ENCODE measurements at places on chromosomes 12 and 14.

DNA sequence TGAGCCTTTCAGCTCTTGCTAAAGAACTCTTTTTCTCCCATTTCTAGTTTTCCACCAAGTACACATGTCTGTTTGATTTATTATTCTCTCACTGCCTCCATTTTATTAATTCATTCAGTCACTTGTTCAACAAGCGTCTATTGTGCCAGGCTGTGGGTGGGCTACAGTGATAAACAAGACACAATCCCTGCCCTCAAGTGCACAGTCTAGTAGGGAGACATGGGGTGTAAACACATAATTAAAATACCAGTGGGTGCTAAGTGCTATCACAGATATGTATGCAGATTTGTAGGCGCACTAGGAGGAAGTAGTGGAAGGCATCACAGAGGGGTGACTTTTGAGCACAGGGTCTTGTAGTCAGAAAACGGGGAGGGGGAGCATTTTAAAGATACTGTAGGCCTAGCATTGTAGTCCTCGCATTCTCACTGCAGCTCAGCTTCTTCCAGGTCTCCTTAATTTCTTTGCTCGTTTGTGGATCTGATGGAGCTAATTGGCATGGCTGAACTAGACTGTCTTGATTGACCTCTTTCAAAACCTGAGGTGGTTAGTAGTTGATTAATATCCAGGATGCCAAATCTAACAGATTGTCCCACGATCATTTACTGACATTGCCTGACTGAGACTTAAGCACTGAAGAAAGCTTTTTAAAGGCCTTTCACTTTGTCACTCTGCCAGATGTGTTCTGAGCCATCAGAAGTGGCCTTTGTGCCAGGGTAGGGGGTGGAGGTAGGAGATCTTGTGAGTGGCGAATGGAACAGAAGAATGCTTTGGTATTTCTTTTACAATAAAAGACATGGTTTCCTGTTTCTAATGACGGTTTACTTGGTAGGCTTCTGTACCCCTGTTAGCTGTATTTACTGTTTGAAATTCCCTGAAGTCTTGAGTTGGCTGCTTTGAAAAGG lies 116.9 kb downstream of the DIP2B start:
- DNase-seq: no peak

DNA sequence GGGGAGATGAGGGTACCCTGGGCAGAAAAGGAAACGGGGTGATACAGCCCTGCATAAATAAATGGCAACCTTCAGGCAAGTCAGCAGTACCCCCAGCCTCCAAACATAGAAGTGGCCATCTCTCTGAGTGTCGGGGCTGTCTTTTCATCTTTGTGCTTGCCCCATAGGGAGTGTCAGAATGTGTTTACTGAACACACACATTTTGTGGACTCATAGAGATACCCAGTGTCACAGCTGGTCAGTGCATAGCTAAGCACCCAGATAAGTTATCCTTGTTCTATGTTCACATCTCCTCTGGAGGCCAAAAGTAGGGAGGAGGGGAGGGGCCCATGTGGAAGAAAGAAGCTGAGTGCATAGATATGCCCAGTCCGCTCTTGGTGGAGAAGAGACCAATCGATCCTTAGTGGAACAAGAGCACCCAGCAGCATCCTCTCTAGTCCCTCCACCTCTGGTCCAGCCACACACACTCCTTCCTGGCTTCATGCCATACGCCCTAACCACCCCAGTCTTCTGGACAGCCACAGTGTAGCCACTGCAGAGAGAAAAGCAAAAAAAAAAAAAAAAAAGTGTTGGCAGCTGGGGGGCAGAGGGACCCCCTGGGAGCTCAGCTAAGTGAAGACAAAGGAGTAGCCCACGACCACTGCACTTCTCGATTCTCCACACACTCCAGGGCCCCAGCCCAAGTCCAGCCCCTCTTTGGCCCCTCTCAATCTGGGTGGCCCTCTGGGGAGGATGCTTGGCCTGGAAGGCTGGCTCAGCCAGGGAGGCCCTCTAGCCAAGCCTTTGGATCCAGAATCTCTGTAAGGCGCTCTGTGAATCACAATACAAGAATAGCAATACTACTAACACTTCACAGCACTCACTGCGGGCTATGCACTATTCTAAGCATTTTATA lies 2.6 kb downstream of the ITGA7 start:
- no peak for DNase-seq

GRCh38 chr12:6383572-6384498 lies at the start of gene LTBR:
Gene LTBR (plus strand): TSS chr12:6384162. CDS start chr12:6384359, 197 bp downstream.
- no peak for DNase-seq

DNA sequence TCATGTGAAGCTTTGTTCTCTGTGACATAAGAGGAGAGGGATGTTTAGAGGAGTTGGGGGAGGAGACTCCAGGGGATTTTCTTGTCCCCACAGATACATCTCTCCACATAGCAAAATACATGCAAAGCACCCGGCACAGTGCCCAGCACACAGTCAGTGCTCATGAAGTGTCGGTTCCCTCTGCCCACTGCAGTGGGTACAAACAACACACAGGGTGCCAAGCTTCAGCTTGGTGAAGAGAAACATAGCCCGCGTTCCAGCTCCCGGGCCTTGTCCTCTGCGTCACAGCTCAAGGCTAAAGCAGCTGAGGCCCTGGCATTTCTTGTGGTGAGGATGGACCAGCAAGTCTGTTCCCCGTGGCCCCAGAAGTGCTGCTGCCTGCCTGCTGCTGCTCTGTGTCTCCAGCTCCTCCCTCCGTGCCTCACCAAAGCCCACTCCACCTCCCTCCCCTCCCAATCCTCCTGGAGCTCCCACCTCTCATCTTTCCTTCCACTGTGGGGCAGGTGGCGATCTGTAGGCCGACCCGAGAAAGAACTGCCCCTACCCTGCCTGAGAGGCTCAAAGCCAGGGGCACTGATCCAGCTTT lies 57.0 kb upstream of the FKBP4 start:
- DNase-seq: no peak

DNA sequence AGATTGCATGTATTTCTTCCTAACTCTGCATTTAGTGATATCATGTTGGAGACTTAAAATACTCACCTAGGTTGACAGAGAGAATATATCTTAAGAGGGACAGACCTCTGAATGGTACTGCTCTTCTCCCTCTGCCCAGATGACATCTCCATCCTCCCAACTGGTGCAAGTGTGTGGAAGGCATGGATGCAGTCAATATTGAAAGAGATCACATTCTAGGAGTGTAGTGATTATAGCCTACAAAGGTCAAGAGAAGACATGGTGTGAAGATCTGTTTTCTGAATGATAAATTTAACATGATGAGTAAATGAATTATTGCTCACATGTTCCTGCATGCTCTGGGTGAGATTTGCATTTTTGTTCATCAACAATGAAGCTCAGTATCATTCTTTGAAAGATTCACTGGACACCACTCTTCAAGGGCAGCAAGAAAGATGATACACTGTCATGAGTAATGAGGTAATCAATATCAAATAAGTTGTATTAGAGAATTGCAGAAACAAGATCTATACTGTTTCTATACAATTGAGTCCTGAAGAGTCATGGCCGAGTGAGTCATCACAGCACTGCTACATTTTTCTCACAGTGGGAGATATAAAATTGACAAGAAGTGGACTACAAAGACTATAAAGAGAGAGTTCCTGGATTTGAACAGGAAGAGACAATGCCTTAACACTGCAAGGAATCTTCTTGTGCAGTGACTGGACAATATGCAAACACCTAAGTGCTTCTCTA lies 183.3 kb upstream of the KRR1 start:
- no peak for DNase-seq

GRCh38 chr12:111780166-111780565 lies 13.4 kb downstream of the ALDH2 start:
- no peak for DNase-seq

DNA sequence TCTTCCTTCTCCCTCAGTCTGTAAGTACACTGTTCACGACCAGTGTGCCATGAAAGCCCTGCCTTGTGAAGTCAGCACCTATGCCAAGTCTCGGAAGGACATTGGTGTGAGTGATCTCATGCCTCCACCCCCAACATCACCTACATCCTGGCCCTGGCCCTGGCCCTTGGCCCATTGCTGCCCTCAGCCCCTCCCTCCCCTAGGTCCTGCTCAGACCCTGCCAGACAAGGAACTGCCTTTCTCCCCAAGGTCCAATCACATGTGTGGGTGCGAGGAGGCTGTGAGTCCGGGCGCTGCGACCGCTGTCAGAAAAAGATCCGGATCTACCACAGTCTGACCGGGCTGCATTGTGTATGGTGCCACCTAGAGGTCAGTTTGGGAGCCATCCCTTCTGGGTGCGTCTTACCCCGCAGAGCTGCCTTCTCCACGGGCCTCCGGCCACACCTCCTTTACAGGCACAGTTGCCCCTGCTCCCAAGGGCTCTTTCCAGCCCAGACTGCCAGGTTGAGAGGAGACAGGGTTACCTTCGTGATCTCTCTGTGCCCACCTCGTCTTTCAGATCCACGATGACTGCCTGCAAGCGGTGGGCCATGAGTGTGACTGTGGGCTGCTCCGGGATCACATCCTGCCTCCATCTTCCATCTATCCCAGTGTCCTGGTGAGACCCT lies 9.2 kb downstream of the DGKA start:
- DNase-seq: peak; percentile 81

DNA sequence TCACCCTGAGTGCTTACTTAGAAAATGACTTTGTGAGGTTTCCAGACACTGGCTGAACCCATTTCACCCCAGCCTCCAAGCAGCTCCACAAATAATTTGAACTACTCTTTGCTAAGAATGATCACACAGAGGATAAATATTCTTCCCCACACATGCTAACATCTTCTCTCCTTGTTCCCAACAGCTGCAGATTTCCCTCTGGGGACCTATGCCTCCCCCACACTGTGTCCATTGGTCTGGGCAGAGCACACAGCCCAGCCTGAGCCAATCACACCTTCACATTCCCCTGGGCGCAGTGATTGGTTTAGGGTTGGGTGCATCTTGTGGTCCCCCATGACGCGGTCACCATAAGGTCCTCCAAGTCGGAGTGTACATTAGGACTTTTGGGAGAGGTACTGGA lies 6.9 kb downstream of the SDR9C7 start:
- no peak for DNase-seq

DNA sequence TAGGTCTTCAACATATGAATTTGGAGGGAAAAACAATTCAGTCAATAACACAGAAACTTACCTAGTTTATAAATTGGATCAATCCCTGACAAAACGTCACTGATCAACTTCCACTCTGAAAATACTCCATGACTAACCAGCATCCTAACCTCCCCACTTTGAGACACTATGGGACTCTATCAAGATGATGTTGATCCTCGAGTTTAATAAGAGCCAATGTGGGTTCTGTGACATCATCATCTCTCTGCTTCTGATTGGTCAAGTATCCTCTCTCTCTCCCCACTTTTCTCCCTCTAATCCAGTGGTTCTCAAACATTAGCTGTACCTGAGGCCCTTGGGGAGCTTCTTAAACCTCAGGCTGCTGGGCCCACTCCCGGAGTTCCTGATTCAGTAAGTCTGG lies at the start of gene SMCO2:
Gene SMCO2 (plus strand): TSS at position 301 of the 400 bp plus-strand sequence. CDS start 23,896 bp downstream, outside the sequence.
- no peak for DNase-seq

DNA sequence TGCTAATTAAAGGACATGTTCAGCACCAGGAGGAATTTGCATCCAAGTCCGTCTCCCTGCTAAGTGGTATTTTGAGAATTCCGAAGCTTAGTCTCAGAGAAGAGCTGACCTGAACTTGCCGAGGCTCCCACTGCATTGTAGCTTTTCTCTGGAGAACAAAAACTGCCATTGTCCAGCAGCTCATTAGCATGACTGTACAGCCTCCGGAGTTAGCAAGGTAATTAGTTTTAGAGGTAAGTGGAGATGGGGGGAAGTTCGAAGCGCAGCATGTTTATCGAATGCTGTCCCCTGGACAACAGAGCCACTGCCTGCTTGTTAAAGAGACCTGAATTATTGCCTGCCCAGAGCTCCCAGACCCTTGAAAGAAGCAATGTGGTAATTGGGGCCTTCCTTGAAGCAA lies 160.3 kb upstream of the PELI2 start:
- DNase-seq: no peak

DNA sequence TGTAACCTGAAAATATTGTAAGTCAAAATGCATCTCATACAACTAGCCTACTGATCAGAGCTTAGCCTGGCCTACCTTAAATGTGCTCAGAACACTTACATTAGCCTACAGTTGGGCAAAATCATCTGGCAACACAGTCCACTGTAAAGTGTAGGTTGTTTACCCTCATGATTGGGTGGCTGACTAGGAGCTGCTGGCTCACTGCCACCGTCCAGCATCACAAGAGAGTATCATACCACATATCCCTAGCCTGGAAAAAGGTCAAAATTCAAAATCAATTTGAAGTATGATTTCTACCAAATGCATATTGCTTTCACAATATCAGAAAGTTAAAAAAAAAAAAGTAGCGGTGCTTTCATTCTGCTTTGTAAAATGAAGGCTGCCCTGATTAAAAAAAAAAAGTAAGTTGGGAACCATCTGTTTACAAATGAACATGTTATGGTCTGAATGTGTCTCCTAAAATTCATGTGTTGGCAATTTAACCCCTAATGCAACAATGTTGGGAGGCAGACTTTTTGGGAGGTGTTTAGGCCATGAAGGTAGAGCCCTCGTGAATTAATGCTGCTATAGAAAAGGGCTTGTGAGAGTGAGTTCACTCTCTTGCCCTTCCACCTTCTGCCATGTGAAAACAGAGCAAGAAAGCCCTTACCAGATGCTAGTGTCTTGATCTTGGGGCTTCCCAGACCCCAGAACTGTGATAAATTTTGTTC lies 211.8 kb downstream of the PPM1H start:
- DNase-seq: no peak

- DNase-seq: no peak
Measured at GRCh38 chr14:54267172-54267571, 129.6 kb upstream of the CDKN3 start.

- peak; percentile 11 for DNase-seq
Measured at GRCh38 chr14:39431416-39432178, 636 bp downstream of the FBXO33 start.

All from activated CD4-positive, alpha-beta T cell treated with anti-CD3 and anti-CD28 coated beads, Interleukin-2, amount 50 U/mL, for 4 hours (primary cell).